ENCODE measurements at places on chromosomes 4 and X. TPM values are rescaled to one million over a fixed set of nuclear protein-coding genes. Genes with fewer than 3 reads are reported as not detected.

The HSFX2 gene
- total RNA-seq, result 0.64 TPM

The GC gene
- total RNA-seq, result not detected

DNA sequence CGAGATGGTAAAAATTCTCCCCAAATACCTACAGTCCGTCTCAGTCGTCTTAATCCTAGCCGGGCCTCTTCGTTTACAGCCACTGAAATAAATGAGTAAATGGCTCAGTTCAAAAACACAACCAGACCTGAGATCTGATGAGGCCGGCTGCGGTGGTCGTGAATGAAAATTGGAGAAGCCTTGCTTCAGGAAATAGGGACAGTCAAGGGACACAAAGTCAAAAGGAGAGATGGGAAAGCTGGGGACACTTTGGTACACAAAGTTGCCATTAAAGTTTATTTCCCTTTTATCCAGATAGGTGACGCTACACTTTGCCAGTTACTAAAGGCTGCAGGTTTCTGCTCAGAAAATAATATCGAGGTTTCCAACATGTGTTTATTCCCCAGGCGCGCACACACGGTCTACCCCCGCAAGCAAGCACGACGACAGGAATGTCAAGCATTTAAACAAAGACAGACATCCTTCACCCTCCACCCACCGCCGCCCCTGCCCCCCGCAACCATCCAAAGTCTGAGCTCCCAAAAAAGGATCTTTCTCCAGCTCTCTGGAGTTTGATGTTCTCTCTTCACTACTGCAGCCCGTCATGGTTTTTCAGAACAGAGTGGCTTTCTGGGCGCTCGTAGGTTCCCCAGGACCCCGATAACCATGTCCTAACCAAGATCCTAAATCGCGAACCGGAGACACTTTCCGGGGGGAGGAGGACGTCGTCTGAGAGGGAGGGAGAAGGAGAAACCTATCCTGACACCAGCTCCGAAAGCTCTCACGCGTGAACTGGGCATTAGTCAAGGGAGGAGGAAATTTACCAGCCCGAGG is 1.3 kb upstream of the PCDH7 start:
- no peak for DNase-seq

GRCh38 chrX:28590396-28590795 is 3.1 kb downstream of the IL1RAPL1 start:
- no peak for DNase-seq

DNA sequence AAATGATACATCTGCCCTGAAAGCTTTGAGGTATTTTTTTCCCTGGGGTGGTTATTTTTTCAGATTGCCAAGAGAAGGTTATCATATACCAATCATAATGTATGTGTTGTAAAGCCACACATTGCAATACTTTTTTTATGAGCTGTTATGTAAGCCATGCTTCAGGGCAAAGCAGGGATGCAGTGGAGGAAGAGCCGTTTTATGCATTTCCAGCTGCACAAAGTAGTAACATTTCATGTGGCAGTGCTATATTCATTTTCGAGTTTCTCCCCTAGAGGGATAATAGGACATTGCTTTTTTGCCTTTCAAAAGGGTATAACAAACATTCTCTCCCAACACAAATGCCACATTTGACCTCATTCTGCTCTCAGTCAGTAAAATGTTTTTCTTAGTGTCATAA is 68.5 kb downstream of the GALNT7 start:
- no peak for DNase-seq

GRCh38 chr4:47862297-47862696 is 24.4 kb upstream of the CORIN start:
- DNase-seq, result no peak
